ENCODE measurements at places on chromosomes 11 and 22.
A peak's percentile ranks its signal among the peaks of the same experiment; 100 is the strongest.

- DNase-seq, result no peak
These were observed 185.4 kb upstream of the GUCY1A2 start for GRCh38 chr11:107203656-107204055.

DNA sequence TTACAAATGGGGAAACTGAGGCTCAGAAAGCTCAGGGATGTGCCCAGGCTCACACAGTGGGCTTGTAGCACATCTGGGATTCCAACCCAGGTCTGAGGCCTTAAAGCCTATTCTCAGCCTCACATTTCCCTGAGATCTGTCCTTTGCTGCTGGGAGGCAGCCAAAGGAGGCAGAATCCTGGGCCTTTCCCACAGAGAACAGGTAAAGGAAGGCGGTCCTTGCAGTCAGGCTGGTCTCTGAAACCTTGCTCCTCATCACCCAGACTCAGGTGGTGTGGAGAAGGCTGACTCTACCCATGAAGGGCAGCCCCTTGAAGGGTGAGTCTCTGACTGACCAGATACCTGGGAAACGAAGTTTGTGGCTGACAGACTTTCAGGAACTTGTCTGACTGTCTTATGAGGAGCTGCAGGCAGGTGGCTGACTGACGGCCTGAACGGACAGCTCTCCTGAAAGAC, 7.8 kb downstream of the SLCO2B1 start:
- no peak for DNase-seq

GRCh38 chr22:43008921-43009320, 6.0 kb downstream of the PACSIN2 start:
- DNase-seq, result no peak

DNA sequence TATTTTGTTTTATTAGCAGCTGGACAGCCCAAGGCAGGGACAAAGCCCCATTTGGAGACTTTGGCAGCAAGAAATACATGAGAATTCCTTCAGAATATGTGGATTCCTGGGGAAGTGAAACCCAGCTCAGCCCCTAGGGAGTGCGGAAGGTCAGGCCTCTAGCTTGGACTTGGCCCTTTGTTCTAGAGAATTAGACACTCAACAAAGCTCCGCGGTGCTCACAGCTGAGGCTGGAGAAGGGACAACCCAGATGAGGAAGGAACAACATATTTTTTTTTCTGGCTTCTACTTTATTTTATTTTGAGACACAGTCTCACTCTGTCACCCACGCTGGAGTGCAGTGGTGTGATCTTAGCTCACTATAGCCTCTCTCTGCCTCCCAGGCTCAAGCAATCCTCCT, 44.7 kb upstream of the SEPTIN5 start:
- no peak for DNase-seq

GRCh38 chr11:19458231-19458630, 217.5 kb upstream of the E2F8 start:
- DNase-seq, result no peak

- DNase-seq, result no peak
These were observed 7.7 kb downstream of the SCN2B start for GRCh38 chr11:118168751-118169150.

DNA sequence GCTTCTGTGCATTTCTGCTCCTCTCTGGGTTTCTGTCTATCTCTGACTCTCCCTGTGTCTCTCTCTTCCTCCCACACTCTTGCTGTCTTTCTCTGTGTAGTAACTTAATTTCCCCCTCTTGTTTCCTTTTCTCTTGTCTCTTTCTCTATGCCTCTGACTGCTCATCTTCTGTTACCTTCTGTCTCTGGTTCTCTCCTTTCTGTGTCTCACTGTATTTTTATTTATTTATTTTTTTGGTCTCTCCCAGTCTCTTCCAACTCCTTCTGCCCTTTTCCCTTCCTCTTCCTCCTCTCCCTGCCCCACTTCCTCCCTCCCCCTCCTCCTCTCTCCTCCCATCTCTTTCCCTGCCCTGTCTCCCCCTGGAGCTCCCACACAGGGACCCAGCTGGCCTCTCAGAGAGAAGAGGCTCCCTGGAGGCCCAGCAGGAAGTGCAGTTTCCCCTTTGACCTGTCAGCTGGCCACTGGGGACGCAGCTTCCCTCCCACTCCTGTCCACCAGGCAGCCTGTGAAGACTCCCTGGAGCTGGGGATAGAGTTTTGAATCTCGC, 38.3 kb upstream of the MYH9 start:
- no peak for DNase-seq

DNA sequence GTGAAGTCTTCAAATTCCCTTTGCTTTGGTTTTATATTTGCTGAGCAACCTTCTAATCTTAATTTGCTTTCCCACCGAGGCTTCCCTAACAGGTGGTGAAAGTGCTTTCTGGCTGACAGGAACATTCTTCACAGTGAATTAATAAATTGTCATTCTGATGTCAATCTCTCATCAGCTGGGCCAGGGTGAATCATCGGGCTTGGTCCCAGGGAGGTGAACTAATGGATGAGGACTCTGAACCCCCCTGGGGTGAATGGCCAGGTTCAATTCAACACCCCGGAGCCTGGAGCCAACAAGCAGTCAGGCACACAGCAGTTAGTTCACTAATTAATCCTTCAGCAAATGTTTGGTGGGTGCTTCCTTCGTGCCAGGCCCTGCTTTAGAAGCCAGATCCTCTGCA, 155.4 kb upstream of the PDGFD start:
- DNase-seq, result no peak

DNA sequence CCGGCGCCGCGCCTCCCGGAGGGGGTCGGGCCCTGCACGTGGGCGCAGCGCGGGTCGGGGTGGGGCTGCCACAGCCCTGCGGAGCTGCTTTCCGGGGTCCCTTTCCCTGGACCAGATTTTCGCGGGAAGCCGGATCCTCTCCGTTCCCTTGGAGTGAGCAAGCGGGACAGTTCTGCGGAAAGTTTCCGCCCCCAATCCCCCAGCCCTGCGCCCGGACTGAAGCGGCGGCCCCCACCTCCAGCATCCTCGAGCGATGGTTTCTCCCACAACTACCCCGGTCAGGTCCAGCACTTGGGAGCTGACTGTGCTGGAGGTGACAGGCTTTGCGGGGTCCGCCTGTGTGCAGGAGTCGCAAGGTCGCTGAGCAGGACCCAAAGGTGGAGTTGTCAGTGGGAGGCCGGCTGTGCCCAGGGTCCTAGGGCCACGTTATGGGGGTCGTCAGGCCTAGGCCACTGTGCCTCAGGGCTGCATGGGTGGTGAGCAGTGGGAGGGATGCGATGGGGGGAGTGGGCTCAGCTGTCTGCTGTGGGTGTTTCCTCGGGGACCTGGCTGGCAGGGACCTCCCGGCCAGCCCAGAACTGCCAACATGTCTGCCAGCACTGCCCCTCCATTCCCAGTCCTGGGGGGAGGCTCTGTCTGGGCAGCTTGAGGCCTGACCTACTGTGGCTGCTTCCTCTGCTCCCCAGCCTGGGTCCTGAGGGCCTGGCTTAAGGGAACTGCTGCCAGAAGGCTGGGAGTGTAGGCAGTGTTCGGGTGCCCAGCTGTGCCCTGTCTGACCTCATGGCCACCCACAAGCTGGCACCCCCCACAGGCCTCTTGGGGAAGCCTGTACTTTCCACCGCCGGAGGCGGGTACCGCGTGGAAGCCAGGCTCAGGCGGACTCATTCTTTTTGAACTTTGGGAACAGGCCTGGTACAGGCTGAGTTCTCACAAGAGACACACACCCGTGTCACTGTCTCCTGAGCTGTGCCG, 726 bp downstream of the ST3GAL4 start:
- DNase-seq, result no peak

- DNase-seq, result no peak
These were observed 964.2 kb downstream of the JRKL start for GRCh38 chr11:97354026-97354425.

- DNase-seq, result no peak
These were observed 282.4 kb downstream of the TMEM135 start for GRCh38 chr11:87320123-87320522.

- peak; percentile 20 for DNase-seq
These were observed 4.1 kb upstream of the MAPK11 start for GRCh38 chr22:50274311-50274710.

DNA sequence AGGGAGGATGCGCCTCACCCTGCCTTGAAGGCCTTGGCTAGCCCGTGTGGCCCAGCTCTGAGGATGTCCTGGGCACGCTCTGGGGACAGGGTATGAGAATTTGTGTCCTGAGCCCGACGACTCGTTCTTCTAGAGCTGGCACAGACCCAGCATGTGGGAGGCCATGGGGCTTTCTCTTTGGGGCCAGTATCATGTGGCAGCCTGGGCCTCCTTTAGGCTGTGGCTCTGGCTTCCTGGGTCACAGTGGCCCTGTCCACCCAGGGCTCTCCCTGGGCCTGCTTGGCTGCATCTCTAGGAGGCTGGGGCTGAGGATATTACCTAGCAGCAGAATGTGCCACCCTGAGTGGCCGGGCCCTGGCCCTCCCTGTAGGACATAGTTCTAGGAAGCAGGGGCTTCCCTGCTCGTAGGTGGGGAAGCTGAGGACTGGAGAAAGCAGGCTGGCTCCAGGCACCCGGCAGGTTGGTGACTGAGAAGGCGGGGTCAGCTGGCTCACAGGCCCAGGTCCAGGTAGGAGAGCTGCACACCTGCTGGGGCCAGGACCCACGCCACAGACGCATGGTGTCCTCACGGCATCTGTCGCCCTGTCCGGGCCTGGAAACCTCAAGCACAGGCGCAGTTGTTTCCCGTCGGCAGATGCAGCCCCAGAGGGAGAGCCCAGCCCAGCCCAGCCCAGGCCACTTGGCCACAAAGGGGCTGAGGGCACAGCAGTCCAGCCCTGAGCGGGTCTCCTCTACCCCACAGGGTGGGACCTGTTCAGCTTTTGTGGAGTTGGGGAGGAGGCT, 6.8 kb downstream of the CCDC188 start:
- no peak for DNase-seq

DNA sequence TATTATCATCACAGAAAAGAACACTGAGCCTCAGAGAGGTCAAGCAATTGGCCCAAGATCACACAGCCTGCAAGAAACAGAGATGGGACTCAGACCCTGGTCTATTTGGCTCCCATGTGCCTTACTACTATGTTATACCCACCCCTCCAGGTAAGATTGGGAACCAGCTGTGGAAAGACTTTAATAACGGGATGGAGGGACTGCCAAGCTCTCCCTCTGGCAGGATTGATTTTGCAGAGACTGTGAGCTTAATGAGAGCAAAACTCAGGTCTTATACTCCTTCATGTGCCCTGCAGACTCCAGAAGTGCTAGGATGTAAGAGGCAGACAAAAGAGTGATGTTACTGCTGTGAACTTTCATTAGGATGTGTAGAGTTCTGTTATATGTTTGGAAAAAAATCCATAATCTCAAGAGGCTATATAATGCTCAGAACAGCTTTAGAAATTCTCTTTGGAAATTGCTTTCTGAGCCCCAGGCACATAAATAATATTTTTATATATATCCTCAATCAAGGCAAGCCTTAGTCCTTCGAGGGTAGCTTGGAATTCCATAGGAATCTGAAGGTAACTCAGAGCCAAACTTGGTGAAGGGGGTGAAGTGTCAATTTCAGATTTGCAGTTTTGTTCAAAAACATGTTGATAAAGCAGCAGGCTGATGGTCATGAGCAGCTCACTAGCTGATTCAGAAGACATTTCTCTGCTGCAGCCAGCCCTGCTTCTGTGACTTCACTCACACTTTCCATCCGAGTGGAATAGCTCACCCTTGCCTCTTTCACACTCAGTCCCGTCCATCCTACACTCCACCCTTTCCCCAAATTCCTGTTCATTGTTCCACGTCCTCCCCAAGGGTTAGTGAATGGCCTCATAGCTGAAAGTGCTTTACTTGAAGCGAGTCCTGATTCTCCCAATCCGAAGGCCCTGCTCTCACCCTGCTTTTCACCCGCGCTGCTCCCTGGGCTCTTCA, 188.8 kb downstream of the SNX19 start:
- no peak for DNase-seq

DNA sequence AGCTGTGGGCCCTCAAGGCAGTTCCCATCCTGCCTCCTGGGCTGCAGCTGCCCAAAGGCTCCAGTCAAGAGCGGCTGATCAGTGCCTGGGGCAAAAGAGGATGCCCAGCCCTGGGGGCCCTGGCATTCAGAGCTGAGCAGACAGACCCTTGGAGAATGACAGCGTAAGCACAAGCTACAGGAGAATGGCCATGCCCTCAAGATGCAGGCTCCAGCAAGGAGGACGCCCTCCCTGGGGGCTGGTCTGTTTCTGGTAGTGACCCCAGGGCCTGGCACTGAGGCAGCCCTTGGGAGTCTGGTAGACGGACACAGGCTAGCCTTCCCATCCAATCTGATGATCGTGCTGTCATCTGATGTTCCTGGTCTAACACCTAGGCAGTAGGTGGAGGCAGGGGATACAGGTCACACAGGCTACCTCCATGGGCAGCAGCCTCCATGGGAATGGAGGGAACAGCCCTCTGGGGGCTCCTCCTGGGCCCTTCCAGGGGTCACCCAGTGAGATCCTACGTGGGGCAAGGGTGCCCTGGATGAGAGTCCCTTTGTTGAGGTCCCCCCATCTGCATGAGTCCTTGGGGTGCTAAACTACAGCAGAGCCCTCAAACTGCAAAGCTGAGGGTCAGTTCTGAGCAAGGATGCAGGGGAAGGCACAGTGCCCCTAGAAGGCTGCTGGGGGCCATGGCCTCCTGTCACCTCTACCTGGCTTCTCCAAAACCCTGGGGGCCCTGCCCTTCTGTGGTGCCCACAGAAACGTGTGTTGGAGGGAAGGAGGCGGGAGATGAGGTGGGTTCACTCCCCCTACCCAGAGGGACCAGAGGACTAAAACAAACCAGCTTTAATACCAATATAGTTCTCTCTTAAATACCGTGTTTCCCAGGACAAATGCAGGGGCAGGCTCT, 10.2 kb upstream of the SF1 start:
- DNase-seq, result no peak

- DNase-seq, result no peak
These were observed 70.1 kb upstream of the LRRC55 start for GRCh38 chr11:57111619-57112018.

- peak; percentile 4 for DNase-seq
These were observed 52.9 kb upstream of the FDX1 start for GRCh38 chr11:110376711-110377324.

DNA sequence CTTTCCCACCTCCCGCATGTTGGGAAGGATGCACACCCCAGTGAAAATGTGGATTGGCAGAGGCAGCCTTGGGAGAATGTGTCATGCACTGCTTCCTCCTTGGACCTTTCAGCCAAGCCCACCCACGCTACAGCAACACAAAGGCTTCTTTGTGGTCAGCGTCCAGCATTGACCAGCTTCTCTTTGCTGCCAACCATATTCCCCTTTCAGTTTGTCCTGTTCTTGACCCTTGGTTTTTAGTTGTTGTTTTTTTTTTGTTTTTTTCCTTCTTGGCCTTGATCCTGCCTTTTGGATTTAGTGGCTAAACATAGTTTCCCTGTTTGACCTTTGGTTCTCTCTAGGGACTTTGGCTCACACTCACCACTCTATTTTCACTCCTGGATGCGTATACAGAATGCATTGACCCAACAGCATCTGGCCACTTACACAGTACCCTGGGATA, 573.6 kb downstream of the INSC start:
- no peak for DNase-seq

- no peak for DNase-seq
These were observed 251.8 kb downstream of the KIRREL3 start for GRCh38 chr11:126748793-126749192.

DNA sequence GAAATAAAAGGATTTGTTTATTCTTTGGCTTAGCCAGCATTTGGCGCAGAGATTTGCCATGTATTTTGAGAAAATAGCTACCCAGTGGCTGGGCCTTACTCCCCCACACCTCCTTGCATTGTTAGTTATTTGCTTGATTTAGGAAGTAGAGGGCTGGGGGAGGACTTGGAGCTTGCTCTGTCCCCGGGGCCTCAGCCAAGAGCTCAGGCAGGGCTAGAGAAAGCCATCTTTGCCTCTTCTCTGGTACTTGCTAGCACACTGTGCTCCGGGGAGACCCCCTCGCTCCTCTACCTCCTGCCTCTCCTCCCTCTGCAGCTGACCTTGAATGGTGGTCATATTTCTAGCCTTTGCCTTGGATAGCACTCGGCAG, 93.0 kb downstream of the SCN3B start:
- DNase-seq, result no peak

- no peak for DNase-seq
These were observed 9.1 kb downstream of the RPS6KA4 start for GRCh38 chr11:64367931-64368672.

Data from stimulated activated CD4-positive, alpha-beta T cell treated with anti-CD3 and anti-CD28 coated beads, Interleukin-4, amount 100 ng/mL, for 4 hours (primary cell).